A549 treated with CORT108297 at 1 μM for 4 hours (cell line): ENCODE measurements at places on chromosomes 12 and 14. TPM values are rescaled to one million over a fixed set of nuclear protein-coding genes. Genes with fewer than 3 reads are reported as not detected.

The BCL11B gene
- 0.18 to 0.24 TPM (median 0.21 TPM) in 5 replicates for total RNA-seq

The LRRK2 gene
- total RNA-seq: 1.7 to 2.6 TPM (median 2.3 TPM) in 5 replicates

The SMCO3 gene
- total RNA-seq: 0.04 TPM in 1 of 5 replicates, not detected in the others

The LBHD2 gene
- 0.12 to 0.39 TPM (median 0.27 TPM) in 3 of 5 replicates, not detected in the others for total RNA-seq

The C14orf132 gene
- total RNA-seq: 3.7 to 5.9 TPM (median 4.7 TPM) in 5 replicates

The CACNA2D4 gene
- not detected in 5 replicates for total RNA-seq

The DLGAP5 gene
- total RNA-seq: 26.3 to 44.6 TPM (median 32.0 TPM) in 5 replicates
